NAMALWA (cell line): ENCODE measurements at places on chromosomes 16 and 17.
A peak's percentile ranks its signal among the peaks of the same experiment; 100 is the strongest.

DNA sequence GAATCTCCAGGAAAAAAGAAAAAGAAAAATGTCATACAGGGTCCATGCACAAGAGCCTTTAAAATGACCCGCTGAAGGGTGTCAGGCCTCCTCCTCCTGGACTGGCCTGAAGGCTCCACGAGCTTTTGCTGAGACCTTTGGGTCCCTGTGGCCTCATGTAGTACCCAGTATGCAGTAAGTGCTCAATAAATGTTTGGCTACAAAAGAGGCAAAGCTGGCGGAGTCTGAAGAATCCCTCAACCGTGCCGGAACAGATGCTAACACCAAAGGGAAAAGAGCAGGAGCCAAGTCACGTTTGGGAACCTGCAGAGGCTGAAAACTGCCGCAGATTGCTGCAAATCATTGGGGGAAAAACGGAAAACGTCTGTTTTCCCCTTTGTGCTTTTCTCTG is 845 bp downstream of the STH start:
- DNase-seq = no peak

DNA sequence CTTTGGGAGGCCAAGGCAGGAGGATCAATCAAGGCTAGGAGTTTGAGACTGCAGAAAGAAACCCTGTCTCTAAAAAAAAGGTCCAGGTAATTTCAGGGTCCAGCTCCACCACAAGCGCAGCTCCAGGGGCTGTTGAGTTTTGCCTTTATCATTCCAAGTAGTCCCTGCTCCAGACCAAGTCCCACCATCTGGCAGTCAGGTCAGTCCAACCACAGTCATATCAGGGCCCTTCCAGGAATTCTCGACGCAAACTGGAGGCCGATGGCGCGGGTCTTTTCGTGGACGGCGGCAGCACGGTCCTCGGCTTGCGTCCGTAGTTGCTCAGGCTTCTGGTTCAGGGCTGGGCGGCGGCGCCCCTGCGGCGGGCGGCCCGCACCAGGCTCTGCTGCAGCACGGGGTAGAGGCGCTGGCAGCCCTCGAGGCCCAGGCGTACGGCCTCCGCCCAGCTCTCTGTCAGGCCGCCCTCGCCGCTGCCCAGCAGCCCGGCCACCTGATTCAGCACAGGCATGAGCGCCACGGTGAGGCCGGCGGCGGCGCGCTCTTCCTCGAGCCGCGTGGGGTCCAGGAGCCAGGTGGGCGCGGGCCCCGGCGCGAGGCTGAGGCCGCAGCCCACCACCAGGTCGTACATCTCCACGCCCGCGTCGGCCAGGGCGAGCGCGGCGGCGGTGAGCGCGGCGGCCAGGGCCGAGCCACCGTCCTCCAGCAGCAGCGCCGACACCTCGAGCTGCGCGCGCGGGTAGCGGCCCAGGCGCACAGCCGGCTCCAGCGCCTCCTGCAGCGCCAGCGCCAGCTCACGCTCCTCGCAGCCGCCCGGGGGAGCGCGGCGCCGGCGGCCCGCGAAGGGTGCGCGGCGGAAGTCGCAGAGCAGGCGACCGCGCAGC is 752 bp downstream of the EXOSC6 start:
- peak; percentile 57 for DNase-seq

- no peak for DNase-seq
Measured at GRCh38 chr17:50468304-50469207, at the start of gene CHAD. CHAD (minus strand) TSS chr17:50468880; CDS start chr17:50468813, 67 bp downstream.

DNA sequence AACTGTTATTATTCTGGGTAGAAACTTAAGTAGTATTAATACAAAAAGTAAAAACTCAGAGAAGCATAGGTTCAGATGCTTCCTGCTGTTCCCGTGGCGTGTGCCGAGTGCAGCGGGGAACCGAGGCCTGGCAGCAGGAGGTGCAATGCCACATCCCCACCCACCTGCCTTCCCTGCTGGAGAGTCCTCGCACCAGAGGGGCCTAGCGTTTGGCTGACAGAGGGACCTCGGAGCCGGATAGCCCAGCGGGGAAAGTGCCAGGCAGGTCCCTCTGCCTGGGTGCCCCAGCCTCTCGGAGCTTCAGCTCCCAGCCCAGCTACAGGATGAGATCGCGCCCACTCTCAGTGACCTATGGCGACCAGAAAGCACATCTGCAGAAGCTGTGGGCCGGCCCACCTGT is 169.6 kb upstream of the GSE1 start:
- DNase-seq = no peak

- DNase-seq = peak; percentile 60
Measured at GRCh38 chr16:85965125-85965524, 66.2 kb downstream of the IRF8 start.

DNA sequence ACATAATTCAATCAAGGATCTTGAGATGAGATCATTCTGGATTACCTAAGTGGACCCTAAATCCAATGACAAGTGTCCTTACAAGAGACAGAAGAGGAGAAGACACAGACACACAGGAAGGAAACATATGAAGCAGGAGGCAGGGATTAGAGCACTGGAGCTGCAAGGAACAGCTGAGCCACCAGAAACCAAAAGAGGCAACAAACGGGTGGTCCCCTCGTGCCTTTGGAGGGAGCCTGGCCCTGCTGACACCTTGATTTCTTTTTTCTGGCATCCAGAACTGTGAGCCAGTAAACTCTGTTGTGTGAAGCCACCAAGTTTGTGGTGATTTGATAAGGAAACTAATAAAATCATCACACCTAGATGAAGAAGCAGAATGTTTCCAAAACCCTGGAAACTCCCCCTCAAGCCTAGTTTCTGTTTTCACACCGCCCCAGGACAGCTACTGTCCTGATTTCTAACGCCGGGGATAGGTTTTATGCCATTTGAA is 115.2 kb downstream of the PITPNC1 start:
- no peak for DNase-seq

- DNase-seq = no peak
Measured at GRCh38 chr16:78640886-78641285, 541.4 kb downstream of the WWOX start.

GRCh38 chr16:67661886-67662652 is 1.3 kb downstream of the PARD6A start:
- no peak for DNase-seq

- DNase-seq = no peak
Measured at GRCh38 chr17:14845591-14846281, 419.4 kb downstream of the PMP22 start.

GRCh38 chr17:17440010-17440843 is 36.6 kb upstream of the MED9 start:
- DNase-seq = peak; percentile 69

DNA sequence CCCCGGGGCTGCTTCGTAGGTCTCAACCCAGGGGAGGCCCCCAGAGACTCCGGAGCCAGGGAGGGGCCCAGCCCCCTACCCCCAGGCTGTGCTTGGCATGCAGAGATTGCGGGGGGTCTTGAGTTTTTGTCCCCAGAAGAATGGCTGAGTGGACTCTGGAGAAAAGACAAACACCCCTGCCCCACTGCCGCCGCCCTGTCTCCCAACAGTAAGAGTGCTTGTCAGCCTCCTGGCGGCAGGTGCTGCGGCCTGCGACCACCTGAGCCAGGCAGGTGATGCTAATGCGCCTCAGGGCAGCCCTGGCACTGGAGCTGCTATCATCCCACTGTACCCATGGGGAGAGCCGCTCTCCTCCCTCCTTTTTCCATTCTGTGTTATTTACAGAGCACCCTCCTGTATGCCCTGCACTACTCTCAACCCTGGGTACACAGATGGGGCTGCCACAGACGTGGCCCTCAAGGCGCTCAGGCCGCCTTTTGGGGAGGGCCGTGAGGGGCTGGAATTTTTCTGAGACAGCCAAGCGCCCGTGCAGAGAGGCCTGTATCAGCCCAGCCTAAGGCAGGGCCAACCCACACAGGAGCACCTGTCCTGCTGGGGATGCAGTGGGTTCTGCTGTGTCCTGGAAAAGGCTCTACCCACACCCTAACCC is 2.6 kb upstream of the IL17C start:
- DNase-seq = no peak

DNA sequence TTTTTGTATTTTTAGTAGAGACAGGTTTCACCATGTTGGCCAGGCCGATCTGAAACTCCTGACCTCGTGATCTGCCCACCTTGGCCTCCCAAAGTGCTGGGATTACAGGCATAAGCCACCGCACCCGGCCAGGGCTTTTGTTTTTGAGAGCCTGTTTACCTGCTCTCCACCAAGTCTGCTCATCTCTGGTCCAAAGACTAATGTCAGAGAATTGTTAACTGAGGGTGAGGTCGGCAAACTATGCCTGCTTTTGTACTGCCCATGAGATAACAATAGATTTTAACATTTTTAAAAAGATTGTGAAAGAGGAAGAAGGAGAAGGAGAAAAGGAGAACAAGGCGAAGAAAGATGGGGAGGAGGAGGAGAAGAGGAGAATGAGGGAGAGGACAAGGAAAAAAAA is 26.0 kb downstream of the TMEM238L start:
- DNase-seq = no peak

- DNase-seq = no peak
Measured at GRCh38 chr17:2063261-2064146, 8.6 kb downstream of the HIC1 start.

DNA sequence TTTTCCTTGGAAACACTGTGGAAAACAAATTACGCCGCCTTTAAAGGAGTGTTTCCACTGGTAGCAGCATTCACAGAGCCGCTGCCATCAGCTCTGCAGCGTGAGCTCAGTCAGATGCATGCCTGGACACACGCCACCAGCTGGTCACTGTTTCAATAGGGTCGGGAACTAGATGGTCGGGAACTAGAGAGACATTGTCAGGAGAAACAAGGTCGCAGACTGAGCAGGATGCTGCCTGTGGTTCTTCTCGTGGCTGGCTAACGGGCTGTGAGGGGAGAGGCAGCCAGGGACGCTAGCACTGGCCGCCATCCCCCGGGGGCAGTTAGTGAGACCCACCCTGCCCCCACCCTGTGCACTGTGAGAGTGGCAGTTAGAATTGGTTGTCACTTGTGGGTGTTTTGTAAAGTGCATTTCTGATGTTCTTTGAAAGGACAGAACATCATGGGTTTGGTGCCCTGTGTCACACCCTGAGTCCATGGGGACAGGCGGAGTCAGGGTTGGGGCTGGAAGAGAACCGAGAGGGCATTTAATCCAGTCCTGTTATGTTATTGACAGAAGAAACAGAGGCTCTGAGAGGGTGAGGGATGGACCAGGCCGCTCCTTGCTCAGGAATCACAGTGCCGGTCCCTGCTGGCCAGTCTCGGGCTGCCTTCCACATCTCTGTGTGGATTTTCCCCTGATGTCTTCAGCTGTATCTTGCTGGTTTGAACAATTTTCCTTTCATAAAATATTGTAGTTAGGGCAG is 86.3 kb downstream of the SPECC1 start:
- no peak for DNase-seq

GRCh38 chr17:68542698-68543463 is 30.7 kb downstream of the PRKAR1A start:
- no peak for DNase-seq

DNA sequence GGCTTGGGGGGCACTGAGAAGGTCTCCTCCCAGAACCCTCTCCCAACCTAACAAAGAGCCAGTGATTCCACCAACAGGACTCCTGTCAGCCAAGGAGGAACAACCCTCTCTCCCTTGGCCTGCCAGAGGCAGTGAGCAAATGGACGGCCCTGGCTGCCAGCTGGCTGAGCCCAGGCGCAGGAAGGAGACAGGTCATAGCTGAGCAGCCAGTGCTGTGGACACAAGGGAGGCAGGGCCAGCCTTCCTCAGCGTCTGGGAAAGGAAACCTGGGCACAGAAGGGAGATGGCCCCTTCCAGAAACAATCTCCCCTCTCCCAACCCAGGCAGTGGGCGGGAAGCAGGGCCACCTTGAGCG is 2.1 kb downstream of the MPO start:
- no peak for DNase-seq

GRCh38 chr17:50908860-50909764 is 43.0 kb upstream of the TOB1 start:
- peak; percentile 30 for DNase-seq

- no peak for DNase-seq
Measured at GRCh38 chr17:57623620-57624019, 121.5 kb downstream of the CCDC182 start.

DNA sequence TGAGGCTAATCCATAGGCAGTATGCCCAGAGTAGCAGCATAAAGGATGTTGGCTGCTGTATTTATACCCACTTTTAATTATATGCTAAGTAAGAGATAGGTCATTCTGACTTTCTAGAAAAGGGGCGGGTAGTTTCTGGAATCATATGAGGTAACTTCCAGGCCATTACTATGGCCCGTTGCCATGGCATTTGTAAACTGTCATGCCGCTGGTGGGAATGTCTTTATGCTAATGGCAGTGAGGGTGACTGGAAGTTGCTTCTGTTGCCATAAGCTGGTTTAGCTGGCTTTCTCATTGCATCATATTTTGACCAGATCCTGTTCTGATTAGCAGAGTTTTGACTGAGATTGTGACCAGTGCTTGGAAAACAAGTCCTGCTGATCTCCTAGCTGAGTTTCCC is 929.6 kb upstream of the CDH8 start:
- DNase-seq = no peak
